Stimulated activated CD4-positive, alpha-beta T cell treated with anti-CD3 and anti-CD28 coated beads, TNF-alpha, amount 100 ng/mL, for 4 hours (primary cell): ENCODE measurements at places on chromosomes 2 and 18.
A peak's percentile ranks its signal among the peaks of the same experiment; 100 is the strongest.

- no peak for DNase-seq
Measured at GRCh38 chr2:177535958-177536504, 143.5 kb downstream of the AGPS start.

DNA sequence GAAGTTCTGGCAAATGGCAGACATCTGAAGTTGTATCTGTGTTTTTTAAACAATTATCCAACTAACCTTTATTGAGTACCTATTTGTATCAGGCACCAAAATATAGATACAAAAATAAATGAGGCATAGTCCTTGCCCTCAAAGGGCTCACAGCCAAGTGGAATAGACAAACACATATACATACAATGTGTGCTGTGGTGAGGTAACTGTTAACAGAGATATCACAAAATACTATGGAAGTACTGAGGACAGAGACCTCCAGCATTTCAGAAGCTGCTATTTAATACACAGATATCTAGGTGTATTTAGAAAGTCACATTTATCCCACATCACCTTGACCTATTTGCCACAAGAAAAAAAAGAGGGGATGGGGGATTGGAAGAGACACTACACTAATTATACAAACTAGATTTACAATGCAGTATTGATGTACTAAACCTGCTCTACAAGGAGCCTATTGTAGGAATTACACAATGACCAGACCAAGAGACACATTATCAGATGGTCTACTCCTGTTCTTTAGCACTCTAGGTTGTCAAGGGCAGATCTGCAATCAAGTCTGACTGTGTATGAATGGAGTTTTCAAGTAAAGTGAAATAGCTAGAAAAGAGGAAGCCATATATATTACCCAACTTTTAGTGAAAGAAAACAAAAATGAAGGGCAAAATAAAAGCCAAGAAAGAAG lies 62.2 kb downstream of the SPIRE1 start:
- no peak for DNase-seq

- DNase-seq = no peak
Measured at GRCh38 chr2:169015943-169016342, 15.2 kb downstream of the ABCB11 start.

DNA sequence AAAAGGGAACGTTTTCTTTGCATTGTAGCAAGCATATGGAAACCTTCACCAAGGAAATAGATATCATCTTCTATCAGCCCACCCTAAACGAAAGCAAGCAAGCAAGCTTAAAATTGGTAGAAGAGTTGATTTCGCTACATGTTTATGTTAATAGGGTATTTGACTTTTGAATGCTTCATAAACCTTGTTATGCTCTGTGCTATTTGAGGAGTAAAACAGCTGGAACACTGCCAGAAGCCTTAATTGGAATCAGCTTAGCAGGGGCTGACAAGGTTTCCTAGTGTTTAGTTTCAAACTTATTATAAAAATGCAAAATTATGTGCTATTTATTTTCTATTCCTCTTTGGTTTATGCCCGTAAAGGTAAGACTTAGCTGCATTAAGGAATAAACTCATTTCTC lies 70.6 kb upstream of the LINC00305 start:
- DNase-seq = no peak

GRCh38 chr2:74706741-74707140 lies 52.7 kb downstream of the SEMA4F start:
- no peak for DNase-seq

DNA sequence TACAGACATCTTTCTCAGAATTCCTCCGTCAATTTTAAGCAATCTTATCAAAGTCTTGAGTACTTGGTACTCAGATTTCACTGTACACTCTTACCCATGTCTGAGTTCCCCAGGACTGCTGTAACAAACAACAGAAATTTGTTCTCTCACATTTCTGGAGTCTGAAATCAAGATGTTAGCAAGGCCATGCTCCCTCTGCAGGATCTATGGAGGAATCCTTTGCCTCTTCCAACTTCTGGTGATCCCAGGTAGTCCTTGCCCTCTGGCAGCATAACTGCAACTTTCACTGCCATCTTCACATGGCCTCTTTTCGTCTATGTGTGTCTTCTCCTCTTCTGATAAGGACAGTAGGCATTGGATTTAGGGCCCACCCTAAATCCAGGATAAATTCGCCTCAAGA lies 17.1 kb upstream of the CACNB4 start:
- no peak for DNase-seq

GRCh38 chr2:159518321-159519005 lies 97.9 kb downstream of the BAZ2B start:
- DNase-seq = no peak

GRCh38 chr2:9752441-9753275 lies 90.6 kb upstream of the TAF1B start:
- DNase-seq = peak; percentile 78

GRCh38 chr2:44535376-44535775 lies 173.6 kb downstream of the CAMKMT start:
- DNase-seq = no peak

GRCh38 chr2:76039505-76039904 lies 328.8 kb upstream of the GCFC2 start:
- no peak for DNase-seq

DNA sequence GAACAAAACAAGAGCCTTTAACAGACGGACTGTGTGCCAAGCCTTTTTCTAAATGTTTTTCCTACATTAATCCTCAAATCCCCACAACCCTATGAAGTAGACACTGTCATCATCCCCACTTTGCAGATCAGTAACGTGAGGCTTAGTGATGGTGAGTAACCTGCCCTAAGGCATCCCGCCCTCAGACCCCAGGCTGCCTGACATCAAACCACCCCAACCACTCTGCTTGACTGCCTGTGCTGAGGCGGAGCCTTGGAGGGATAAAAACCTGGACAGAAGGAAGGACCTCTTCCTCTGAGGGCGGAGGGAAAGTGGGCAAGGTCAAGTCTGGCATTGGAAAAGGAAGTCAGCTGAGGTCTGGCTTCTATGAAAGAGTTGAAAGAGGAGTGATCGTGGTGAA lies 104.6 kb downstream of the SP3 start:
- DNase-seq = no peak

GRCh38 chr18:71027531-71027930 lies 738.7 kb downstream of the SOCS6 start:
- DNase-seq = no peak

GRCh38 chr2:220167956-220168355 lies 540.5 kb downstream of the SLC4A3 start:
- DNase-seq = no peak

DNA sequence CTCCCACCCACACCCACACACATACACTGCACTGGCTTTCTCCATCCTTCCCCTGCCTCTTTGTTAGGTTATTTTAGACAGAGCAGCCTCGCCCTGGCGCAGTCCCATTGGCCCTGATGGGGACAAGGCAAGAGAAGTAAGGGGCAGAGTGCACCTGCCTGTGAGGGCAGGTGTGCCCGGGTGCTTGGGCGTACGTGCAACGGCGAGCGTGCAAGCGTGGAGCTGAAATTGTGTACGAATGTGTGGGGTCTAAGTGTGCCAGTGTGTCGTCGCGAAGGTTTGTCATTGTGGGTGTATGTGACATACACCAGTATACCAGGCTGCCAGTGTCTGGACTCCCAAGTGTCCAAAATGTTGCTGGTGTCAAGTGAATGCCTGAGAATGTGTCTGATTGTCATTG lies 544 bp downstream of the LRATD1 start:
- DNase-seq = no peak
